Stimulated activated CD8-positive, alpha-beta memory T cell treated with anti-CD3 and anti-CD28 coated beads, Interleukin-2, amount 100 ng/mL, for 1 hour (primary cell): ENCODE measurements at places on chromosomes 5 and 9.

DNA sequence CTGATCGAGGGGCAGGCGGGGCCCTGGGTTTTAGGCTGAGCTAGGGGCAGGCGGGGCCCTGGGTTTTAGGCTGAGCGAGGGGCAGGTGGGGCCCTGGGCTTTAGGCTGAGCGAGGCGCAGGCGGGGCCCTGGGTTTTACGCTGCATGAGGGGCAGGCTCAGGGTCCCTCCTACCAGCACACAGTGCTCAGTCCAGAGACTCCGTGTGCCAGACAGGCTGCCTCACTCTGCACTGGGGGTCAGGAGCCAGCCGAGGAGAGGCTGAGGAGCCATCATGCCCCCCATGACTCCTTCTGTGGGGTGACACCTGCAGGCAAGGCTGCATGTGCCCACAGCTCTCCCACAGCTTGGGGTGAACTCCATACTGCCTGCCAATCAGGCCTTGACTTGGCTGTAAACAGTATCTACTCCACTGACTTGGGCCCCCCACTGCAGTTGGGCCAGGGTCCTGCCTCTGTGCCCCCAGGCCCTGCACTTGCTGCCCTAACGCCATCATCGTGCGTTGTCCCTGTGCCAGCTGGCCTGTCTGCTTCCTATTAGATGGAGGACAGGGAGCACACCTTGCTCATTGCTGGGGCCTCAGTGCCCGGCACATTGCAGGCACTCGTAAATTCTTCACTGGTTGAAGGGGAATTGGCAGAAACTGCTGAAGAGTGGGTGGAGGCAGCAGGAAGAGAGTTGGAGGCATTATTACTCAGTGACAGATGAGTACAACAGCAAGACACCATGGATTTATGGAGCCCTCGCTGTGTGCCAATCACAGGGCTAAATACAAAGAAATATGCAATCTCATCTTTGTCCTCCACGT, 78.6 kb downstream of the AMBP start:
- DNase-seq: no peak

DNA sequence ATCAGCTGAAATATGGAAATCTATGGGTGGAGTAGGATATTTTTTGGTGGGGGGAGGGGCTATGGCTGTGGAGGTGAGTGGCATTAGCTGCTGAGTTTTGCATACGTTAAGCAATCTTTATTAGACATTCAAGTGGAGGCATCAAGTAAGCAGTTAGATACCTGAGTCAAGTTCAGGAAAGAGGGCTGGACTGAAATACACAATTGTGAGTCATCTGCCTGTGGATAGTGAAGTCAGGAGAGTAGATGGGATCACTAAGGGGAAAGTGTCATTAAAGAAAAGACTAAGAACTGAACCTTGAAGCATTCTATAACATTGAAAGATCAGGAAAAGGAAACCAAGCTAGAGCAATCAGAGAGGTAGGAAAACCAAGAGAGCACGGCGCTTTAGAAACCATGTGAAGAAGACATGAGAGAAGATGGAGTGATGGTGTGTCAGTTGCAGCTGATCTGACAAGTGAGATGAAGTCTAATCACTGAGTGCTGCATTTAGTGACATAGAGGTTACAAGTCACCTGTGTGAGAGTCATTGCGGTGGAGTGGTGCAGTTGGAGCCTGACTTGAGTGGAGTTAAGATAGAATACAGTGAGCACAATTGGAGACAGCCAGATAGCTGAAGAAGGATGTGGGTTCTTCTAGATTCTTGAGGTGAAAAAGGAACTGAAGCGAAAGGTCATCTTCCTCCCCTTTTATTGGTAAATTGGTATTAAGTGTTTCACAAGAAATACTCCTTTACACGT, 88.7 kb downstream of the PIP5K1B start:
- DNase-seq: no peak

GRCh38 chr9:2493529-2493928, 128.1 kb upstream of the VLDLR start:
- DNase-seq: no peak

- DNase-seq: no peak
Measured at GRCh38 chr5:158413122-158413680, 554.3 kb upstream of the CLINT1 start.

GRCh38 chr5:102886586-102886985, 131.5 kb downstream of the PAM start:
- no peak for DNase-seq

DNA sequence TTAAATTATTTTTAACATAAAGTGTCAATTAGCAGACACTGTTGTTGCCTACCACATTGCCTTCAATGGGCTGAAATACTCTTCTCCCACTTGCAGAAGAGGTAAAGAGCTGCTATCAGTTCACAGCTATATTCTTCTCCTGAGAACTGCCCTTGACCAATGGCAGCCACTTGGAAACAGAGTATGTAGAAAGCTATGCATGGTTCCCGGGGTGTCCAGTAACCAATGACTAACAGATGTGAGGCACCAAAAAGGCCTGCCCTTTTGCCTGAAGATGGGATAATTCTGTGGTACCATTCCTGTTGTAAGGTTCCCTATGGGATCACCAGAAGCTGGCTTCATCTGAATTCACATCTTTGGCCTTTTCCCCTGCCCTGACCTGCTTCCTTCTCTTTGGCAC, 181.4 kb upstream of the MAP3K1 start:
- DNase-seq: no peak

DNA sequence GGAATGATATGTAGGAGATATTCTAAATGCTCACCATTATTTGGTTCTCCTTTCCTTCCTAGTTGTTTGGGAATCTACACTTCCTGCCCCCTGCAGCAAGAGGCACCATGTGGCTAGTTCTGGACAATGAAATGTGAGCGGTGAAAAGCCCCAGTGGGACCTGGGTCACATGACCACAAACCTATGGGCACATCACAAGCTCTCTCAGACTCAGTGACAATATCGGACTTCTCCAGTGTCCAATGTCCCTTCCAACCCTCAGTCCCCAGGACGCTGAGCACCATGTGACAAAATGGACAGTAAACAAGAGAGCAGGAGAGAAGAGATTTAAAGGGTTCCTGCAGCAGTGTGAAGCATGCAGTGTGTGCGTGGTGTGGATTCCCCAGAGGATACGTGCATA, 44.6 kb upstream of the FOXE1 start:
- no peak for DNase-seq

- no peak for DNase-seq
Measured at GRCh38 chr5:67331296-67331925, 134.8 kb upstream of the CD180 start.

GRCh38 chr5:172321593-172321992, 38.0 kb upstream of the UBTD2 start:
- DNase-seq: no peak

- no peak for DNase-seq
Measured at GRCh38 chr9:137454597-137455358, 4.4 kb downstream of the NSMF start.

- DNase-seq: no peak
Measured at GRCh38 chr9:9523476-9524139, 1089.2 kb downstream of the PTPRD start.

DNA sequence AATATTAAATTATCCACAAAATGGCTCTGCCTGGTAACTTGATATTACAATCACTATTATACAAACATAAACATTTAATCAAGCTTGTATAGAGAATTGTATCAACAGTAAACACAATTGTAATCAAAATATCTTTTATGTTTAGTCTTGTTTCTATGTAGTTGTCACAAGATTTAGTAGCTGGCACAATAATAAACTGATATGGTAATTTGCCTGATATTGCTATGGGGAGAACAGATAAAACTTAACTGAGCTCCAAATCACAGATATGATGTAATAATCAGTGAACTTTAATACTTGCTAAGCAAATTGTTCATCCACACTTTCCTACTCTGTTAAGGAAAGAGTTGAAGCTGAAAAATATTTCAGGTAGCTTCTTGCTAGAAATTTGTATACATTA, 189.8 kb downstream of the MPDZ start:
- no peak for DNase-seq

GRCh38 chr9:134442085-134442474, 115.8 kb downstream of the RXRA start:
- no peak for DNase-seq

GRCh38 chr9:121700165-121700831, 48.9 kb downstream of the DAB2IP start:
- DNase-seq: no peak

DNA sequence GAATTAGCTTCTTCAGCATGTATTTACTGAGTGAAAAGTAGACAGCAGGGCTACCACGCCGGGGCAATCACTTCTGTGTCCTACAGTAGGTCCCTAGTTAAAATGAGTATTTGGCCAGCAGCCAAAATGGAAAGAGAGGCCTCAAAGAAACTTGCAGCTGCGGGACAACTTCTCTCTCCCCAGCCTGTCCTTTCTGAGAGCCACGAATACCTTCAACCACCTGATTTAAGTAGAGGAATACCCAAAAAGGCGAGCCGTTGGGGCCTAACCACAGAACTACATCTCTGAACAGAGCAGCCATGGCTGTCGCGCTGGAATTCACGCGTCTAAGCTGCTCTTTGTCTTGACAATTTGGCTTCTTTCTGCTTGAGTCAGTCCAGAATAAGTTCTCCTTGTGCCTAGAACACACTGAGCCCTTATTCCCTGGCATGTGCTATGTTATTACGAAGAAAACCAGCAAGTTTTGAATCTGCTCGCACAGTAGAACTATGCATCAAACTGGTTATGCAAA, 43.8 kb upstream of the GOLPH3 start:
- no peak for DNase-seq

DNA sequence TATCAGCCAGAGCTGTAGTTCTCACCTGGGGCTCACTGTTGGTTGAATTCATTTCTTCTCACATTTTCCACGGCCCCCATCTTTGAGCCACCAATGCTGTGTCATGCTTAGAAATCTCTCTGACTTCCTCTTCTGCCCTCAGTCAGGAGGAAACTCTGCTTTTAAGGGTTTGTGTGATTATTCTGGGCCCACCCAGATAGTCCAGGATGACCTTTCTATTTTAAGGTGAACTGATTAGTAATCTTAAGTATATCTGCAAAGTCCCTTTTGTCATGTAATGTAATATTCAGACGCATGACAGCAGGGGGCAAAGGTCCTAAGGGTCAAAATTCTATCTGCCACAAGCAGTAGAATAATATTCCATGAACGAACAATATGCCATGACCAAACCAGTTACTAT, 88.4 kb downstream of the AK8 start:
- no peak for DNase-seq

DNA sequence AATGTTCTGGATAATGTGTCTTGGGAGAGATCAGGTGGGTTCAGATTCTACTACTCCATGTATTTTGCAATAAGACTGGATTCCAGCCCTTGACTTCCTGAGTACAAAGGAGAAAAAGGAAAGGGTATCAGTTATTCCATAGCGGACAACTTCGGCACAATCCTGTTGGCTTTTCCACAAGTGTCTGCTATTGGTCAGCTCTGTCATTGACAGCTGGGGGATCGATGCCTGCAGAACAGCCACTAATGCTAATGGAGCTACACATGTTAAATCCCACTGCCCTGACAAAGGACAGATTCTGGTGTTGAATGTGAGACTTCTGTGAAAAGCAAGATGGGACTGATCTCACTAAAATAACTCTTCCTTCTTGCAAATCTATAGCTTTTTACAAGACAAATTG, 41.2 kb downstream of the IZUMO3 start:
- no peak for DNase-seq

DNA sequence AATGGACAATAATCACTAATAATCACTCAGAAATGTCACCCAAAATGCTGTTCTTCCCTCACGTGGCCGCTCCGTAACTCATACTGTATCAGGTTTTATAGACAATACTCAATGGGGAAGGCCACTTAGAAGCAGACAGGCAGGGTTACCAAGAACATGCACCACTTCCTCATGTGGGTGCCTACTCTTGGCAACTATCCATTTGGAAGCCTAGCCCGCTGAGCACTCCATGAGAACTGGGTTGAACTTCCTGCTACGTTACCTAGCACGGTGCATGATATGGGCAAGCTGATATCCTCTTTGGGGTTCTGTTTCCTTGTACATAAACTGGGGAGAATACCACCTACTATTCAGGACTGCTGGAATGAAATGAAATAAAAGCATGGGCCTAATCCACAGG, 14.3 kb downstream of the DAP start:
- DNase-seq: no peak

GRCh38 chr9:79127661-79128060, 444.1 kb upstream of the TLE4 start:
- no peak for DNase-seq
